ENCODE measurements at places on chromosomes 11 and 22.

DNA sequence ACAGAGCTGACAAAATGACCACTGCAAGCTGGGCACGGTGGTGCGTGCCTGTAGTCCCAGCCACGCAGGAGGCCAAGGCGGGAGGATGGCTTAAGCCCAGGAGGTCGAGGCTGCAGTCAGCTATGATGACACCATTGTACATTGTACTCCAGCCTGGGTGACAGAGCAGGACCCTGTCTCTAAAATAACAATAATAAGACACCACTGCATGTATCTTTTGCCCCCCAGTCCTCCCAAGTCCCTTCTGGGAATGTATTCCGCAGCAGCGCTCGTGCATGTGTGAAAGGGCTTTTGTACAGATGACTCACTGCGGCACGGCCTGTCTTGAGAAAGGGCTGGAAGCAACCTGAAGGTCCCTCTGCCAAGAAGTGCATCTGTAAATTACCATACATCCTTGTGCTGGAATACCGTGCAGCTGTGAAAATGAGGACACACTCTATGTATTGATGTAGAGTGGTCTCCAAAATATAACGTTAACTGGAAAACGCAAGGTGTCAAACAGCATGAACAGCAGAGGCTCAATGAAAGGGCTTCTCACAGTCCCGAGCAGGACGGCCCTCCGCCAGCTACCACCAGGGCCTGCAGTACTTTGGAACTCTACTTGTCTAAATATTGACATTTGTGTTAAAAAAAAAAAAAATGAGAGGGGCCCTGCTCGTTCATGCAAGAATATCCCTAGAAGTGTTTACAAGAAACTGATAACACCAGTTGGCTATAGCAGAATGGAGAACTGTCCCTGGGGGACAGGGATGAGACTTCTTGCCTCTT lies 9.0 kb upstream of the CDC42EP2 start:
- no peak for DNase-seq

GRCh38 chr11:81869351-81870065 lies 864.2 kb downstream of the FAM181B start:
- DNase-seq: no peak

- no peak for DNase-seq
Measured at GRCh38 chr11:1829039-1829820, 5.6 kb upstream of the SYT8 start.

DNA sequence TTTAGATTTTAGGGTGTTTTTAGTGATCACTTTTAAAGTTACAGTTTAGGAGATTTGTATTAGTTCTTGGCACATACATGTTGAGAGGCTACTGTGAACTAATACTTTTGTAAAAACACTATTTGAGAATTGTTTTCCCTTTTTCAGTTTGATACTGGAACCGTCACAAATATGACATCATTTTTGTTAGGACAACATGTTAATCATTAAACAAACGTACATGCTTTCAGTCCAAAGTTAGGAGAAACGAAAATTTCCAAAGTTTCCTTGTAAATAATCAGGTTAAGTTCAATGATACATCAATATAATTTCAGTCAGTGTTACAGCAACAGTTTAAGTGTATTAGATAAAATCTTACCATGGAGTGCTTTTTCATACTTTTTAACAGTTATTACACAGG lies 53.1 kb downstream of the SPECC1L start:
- DNase-seq: no peak

DNA sequence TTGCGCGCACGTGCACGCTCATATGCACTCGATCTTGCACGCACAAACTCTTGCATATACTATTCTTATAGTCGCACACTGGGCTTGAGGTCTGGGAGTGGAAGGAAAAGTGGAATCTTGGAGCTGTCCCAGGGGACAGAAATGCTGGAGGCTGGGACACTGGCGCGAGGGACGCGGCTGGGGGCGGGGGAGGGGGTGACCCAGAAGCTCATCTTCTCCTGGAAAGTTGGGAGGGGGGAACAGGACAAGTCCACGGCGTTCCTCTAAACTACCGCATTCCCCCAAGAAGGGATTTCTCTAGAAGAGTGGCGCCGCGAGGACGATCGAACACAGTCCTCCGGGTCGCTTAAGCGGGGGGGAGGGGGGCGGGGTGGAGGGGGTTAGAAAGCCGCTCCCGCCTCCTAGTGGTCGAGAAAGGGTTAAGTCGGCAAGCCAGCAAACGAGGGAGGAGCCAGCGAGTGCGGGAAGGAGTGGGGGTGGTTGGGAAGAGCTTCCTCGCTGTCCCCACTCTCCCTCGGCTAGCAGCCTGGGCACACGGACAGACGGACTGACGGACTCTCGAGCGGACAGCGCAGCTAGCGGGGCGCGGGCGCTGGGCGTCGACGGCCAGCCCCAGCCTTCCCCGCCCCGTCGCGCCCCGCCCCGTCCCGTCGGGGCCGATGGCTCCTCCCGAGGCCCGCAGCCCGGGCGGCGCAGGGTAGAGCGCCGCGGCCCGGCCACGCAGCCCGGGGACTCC lies at the start of gene RTN4RL2:
Gene RTN4RL2, plus strand, starts transcription at position 507 of the 736 bp plus-strand sequence. CDS start 338 bp downstream, outside the sequence.
- peak; percentile 89 for DNase-seq

DNA sequence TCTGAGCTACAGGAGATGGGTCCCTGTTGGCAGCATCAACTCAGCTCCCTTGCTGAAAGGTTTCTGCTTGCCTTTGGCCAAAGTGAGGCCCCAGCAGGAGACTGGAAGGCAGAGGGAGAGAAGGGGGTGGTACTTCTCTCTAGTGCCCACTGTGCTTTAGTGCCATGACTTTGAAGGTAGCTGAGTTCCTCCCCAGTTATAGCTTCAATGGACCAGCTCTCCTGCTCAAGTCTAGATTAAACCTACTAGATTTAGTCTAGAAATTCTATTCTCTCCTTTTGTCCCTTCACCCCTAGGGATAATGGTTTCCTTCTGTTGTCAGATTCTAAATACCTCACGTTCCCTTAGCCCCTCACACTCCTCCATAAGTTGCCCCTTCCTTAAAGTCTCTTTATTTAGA lies 119.2 kb downstream of the TIMP3 start:
- no peak for DNase-seq

GRCh38 chr22:33658775-33659174 lies 261.5 kb downstream of the LARGE1 start:
- DNase-seq: no peak

DNA sequence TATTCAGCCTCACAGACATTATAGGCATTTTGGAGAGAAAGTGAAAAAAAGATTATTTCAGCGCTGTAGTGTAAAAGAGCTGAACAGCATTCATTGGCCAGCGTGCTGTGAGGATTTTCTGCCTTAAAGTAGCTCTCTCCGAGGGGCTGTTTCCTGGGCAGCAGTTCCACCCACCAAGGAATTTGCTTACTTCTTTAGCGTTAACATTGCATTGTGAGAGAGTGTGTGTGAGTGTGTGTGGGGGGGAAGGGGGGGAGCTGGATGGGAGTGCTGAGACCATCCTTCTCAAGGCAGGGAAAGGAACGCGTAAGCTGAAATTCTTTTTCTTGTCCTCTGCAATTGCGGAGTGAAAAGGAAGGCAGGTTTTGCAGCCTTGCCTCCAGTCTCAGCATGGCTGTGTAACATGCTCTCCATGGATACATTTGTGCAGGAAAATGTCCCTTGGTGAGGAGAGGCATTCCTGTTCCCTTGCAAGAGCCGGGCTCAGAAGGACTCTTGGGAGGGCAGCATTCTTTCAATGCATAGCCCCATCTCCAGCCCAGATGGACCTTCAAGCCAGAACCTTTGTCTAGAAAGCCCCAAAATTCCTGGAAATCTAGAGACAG lies 159.9 kb upstream of the NAV2 start:
- no peak for DNase-seq

DNA sequence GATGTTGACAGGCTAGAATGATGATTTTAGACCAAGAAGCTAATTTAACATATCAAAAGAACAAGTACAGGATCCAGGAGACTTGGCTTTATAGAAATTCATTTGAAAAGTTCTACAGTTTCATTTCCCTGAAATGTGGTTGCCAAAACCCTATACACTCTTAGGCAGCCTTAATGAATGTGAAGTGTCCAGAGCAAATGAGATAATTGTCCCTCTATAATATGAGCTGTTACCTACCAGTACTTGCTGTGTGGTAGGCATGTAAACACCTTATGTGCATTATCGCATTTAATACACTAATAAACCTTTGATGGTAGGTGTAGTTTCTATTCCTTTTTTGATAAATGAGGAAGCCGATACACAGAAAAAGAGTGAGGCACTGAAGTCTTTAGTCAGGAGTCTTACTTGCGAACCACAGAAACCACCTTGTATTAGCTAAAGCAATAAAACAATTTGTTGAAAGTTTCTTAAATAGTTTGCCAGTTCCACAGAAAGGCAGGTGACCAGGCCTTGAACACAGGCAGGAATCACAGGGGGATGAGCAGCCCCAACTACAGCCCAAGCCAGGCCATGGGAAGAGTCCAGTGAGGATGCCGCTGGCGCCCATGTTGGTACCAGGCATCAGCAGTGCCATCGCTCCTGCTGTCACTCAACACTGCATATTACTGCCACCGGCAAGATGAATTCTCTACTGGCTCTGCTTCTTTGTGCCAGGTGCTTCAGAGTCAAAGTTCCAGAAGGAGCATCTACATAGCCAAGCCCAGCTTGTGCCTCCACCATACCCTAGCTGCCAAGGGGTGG lies 81.7 kb downstream of the SWAP70 start:
- no peak for DNase-seq

DNA sequence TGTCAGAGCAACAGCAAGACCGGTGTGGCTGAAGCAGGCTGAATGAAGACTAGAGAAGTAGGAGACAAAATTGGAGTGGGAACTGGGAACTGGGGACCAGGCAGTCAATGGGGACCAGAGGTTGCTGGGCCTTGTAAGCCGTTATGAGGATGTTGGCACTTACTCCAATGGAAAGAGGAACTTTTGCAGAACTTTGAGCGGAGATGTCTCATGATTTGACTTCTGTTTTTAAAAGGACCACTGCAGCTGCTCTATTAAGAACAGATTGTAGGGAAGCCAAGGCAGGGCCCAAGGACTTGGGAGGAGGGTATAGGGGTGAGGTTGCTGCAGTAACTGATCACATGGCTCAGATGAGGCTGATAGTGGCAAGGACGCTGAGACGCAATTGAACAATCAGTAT lies 34.2 kb downstream of the IL18 start:
- no peak for DNase-seq

GRCh38 chr11:92225568-92226330 lies 1.1 kb downstream of the FAT3 start:
- DNase-seq: peak; percentile 64

DNA sequence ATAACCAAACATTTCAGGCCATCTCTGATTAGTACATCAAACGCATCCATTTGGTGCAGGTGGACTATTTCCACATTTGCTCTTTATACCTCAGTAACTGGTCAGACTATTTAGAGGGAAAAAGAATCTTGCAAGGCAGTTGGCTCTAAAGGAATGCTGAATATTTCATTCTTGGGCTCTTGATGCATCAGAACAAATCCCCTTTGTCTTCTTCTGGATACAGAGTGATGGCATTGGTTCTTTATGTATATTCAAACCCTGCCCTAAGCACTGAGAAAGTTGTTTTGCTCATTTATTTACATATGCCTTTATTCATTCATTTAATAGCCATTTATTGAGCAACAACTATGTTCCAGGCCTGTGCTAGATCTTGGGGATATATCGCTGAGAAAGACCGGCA lies 31.1 kb upstream of the RAB30 start:
- DNase-seq: no peak

GRCh38 chr11:31259797-31260196 lies 109.7 kb downstream of the DCDC1 start:
- DNase-seq: no peak

- DNase-seq: no peak
Measured at GRCh38 chr11:96197801-96198701, 144.9 kb downstream of the MAML2 start.

DNA sequence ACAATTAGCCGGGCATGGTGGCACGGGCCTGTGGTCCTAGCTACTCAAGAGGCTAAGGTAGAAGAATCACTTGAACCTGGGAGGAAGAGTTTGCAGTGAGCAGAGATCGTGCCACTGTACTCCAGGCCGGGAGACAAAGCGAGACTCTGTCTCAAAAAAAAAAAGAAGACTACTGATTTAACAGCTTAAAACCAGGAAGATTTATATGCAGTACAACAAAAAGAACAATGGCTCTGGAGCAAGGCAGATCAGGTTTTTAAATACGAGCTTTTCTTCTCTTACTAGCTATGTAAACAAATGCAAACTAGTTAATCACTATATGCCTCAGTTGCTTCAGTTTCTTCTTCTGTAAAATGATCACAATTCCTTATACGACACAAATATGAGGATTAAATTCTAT lies 6.9 kb downstream of the FAM168A start:
- DNase-seq: no peak

DNA sequence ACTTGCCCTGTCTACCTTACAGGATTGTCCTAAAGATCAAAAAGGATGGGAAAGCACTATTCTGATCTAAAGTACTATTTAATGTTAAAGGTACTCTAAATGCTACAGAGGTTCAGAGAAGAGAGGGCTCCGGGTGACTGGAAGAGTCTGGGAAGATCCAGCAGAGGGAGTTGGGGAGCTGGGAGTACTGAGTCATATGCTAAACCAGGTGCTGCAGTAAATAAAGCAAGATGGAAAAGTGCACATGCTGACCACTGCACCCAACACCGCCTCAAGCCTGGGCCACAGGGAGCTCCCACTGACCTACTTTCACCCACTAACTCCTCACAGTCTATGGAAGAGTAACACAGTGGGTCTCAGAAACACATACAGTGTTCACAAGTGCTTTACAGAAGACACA lies 49.3 kb downstream of the WT1 start:
- peak; percentile 93 for DNase-seq

- DNase-seq: peak; percentile 3
Measured at GRCh38 chr11:13338019-13338426, 60.4 kb downstream of the BMAL1 start.

- DNase-seq: no peak
Measured at GRCh38 chr22:37163575-37164504, 14.1 kb upstream of the IL2RB start.

GRCh38 chr11:110094298-110095285 lies 1.4 kb downstream of the ZC3H12C start:
- DNase-seq: no peak

DNA sequence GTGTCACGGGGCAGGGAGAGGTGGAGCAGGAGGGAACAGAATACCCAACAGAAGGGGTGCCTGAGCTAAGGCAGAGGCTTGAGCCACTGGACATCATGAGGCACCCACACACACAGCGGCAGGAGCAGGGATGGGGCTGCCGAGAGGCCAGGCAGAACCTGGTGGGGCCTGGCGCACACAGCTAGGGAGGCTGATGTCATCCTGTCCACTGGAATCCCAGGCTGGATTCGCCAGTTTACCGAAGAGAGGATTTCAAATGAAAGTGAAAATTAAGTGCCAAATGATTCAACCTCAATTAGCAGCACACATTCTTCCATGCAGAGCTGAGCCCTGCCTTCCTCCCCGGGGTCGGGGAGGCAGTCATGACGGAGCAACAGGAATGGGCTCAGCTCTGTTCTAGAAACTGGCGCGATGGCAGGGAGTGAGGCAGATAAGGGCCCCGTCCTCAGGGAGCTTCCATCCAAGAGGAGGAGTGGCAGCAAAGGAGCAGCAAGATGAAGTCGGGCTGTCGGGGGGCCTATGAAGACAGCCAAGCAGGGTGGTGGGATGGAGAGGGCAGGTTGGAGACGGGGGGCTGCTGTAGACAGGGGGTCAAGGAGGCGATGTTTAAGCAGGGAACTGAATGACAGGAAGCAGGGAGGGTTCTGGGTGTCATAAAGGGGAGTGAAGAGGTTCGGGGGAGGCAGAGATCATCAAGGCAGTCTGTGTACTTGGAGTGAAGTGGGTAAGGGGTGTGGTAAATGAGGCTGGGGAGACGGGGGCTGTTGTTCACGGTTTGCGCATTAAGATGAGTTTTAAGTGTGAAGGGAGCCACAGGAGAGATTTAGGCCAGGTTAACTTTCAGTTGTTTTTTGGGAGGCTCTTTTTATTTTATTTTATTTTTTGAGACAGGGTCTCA lies 6.4 kb downstream of the RAC2 start:
- DNase-seq: no peak

All from A673 (cell line).